ENCODE measurements at places on chromosomes 16 and 17.

GRCh38 chr17:81911277-81911961 is at the start of gene PCYT2:
Gene PCYT2 (minus strand): TSS chr17:81911399. CDS start chr17:81911355, 44 bp downstream.
- DNase-seq: peak; percentile 94

DNA sequence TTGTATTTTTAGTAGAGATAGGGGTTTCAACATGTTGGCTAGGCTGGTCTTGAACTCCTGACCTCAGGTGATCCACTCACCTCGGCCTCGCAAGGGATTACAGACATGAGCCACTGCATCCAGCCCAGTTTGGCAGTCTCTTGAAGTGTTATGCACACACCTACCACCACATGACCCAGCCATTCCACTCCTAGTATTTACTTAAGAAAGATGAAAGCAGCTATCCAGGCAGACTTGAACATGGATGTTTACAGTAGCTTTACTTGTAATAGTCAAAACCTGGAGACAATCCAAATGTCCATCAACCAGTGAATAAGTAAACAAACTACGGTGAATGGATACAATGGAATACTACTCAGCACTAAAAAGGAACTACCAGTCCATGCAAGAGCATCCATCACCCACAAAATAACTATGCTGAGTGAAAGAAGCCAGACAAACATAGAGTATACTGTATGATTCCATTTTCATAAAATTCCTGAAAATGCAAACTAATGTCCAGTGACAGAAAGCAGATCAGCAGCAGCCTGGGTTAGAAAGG is 37.8 kb upstream of the RASD1 start:
- no peak for DNase-seq

- peak; percentile 76 for DNase-seq
These were observed 31.4 kb upstream of the PMFBP1 start for GRCh38 chr16:72203401-72203800.

GRCh38 chr17:20026960-20027359 is 17.8 kb downstream of the SPECC1 start:
- DNase-seq: no peak

DNA sequence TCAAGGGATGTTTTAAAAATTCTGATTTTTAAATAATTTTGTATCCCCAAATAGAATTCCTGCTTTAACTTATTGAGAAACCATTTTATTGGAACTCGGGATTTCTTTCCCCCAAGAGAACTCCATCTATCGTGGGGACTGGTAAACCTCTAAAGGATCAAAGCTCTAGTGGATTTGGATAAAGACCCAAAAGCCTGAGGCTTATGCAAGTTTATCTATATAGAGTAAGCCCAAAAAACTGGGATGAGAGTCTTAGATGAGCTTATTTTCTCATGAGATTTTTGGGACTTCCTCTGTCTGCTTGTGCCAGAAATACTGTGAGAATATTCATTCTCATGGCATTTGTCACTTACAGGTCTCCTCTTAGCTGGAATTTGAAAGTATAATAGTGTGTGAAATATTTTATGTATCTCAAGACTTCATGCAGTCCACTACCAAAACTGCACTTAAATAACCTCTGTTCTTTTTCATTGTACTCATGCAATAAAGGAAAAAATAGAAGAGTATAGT is 333.1 kb downstream of the BCAS3 start:
- DNase-seq: no peak

Data from GM12865 (cell line).